ENCODE measurements at places on chromosomes 5 and 9. TPM values are rescaled to one million over a fixed set of nuclear protein-coding genes. Genes with fewer than 3 reads are reported as not detected.

MEIKIN gene
- total RNA-seq: not detected

PITX1 gene
- 13.9 TPM for total RNA-seq

C8G gene
- 7.9 TPM for total RNA-seq

LECT2 gene
- total RNA-seq: not detected

CEL gene
- 0.48 TPM for total RNA-seq

ECM2 gene
- total RNA-seq: 3.8 TPM

IFNA2 gene
- total RNA-seq: not detected

ATP10B gene
- 116 TPM for total RNA-seq

PCDHGA8 gene
- 2.7 TPM for total RNA-seq

DNA sequence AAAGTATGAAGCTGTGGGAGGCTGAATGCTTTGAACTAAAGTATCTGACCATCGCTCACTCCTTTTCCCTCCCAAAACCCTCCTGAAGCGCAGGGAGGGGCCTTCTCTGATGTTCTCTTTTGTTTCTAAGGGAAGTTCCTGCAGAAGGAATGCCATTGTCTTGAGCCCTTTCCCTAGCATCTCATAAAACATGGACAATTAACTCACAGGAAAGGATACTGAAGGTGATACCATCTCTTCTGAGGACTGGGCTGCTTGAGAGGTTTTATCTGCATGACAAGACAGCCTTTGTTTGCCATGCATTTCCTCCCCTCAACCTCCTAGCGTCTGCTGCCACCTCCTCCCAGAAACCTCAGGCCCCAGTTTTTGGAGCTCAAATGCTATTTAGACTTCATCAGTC is 4.3 kb upstream of the RMND5B start:
- DNase-seq: no peak

DNA sequence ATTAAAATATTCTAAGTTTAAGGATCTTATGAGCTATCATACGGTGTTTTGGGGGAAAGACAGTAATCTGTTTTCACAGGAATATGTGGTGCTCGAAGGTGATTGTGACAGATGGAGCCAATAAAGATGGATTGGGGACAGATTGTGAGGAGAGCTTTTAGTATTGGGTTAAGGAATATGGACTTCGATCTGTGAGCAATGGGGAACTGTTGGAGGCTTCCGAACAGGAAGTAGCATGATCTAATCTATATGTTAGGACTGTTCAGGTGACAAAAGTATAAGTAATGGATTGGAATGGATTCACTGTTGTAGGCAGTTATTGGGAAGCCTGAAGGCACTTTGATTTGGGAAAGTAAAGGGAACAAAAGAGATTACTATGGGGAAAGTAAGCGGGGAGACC is 7.4 kb upstream of the ELL2 start:
- DNase-seq: no peak

- DNase-seq: no peak
Measured at GRCh38 chr9:101311758-101312420, 72.9 kb downstream of the BAAT start.

GRCh38 chr5:89374144-89374784 is 491.3 kb upstream of the MEF2C start:
- DNase-seq: peak; percentile 74

DNA sequence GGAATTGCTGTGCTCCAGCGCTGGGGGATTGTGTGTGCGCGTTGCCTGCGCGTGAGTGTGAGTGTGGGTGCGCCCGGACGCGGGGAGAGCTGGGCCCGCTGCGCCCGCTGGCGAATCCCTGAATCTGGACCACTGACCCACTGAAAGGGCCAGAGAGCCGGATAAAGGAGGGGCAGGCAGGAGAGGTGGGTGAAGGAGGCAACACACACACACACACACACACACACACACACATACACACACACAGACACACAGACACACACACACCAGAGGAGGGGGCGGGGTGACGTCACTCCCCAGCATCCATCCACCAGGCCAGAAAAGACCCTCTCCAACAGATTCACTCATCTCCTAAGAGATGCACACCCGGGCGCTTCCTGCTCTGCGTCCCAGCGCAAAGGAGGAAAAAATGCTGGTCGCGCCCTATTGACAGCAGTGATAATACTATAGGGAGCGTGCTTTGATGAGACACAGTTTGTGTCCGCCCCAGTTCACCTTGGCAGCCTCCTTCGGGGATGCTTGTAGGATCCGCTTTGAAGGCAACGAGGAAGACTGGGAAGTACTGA is 1059.1 kb upstream of the DMAC1 start:
- DNase-seq: peak; percentile 35

- DNase-seq: no peak
Measured at GRCh38 chr5:137627706-137628105, 108.2 kb downstream of the KLHL3 start.

GRCh38 chr5:53827211-53827651 is 266.8 kb downstream of the NDUFS4 start:
- no peak for DNase-seq

DNA sequence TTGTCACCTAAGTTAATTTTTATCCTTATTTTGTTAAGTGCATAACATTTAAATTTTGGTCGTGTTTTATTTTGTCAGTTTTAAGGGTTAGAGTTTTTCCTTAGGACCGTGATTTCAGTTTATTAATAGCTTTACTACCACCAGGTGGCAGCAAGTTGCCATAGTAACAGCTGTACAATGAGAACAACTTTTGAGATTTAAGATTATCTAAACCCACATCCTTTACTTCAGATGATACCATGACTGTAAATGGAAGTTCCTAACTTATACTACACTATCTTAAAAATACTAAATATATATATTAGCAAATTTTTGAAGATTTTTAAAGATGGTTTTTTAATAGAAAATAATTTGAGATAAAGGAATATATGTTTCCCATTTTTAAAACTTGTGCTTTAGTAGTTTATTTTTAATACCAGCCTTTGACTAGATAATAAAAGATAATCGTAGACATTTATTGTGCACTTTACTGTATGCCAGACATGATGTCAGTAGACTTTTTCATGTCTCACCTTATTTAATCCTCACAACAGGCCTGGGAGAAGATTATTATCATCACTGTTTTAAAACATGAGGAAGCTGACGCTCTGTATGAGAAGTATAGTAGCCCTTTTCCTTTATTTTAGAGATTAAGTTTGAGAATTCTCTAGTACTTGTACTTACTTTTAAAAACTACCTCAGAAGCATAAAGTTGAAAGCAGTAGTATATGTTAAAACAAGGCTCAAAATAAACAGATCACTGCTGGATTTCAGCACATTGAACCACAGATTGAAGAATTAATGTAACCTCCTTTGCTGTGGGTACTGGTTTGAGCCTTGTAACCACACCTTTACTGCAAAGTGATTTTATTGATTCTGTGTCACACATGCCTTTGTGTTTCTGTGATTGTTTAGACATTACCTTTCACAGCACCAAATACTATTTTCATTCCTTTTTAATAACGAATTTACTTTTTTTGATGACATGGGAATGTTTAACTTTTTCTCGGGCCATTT is 27.5 kb downstream of the SREK1 start:
- peak; percentile 11 for DNase-seq

DNA sequence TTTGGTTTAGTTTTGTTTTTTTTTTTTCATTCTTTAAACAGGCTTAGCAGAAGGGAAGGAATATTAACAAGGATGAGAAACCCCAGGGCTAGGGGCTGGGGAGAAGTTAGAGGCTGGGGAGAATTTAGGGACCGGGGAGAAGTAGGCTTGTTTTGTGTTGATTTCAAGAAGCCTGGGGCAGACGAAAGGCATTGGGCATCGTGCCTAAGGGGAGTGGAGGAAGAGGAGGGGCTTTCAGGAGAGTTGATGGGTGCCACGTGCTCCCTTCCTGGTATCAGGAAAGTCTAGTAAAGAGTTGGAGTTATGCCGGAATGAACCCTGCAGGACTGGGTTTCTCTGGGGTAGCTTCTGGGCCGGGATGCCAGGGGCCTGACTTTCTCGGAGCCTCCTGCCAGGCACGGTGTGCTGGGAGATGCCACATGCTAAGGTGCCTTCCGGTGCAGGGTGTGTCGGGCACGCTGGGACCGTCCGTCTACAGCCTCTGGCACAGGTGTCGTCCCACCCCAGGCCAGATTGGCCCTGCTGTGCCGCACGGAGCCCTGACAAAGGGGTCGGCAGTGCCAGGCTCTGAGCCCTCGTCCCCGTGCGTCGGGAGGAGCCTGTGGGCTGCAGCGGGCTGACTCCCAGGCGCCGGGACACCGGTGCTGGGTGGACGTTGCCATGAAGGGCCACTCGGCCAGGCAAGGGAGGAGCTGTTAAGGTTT is 159.9 kb downstream of the OLFM1 start:
- no peak for DNase-seq

- no peak for DNase-seq
Measured at GRCh38 chr5:96638561-96638960, 23.6 kb upstream of the CAST start.

- DNase-seq: no peak
Measured at GRCh38 chr5:161027763-161028162, 175.8 kb upstream of the ATP10B start.

- no peak for DNase-seq
Measured at GRCh38 chr9:132367613-132368313, 13.0 kb upstream of the SETX start.

GRCh38 chr5:154479160-154479943 is 1.3 kb upstream of the HAND1 start:
- no peak for DNase-seq

- peak; percentile 17 for DNase-seq
Measured at GRCh38 chr5:73693573-73694061, 67.6 kb downstream of the ARHGEF28 start.

GRCh38 chr5:154352960-154353548 is 92.7 kb upstream of the SAP30L start:
- no peak for DNase-seq

DNA sequence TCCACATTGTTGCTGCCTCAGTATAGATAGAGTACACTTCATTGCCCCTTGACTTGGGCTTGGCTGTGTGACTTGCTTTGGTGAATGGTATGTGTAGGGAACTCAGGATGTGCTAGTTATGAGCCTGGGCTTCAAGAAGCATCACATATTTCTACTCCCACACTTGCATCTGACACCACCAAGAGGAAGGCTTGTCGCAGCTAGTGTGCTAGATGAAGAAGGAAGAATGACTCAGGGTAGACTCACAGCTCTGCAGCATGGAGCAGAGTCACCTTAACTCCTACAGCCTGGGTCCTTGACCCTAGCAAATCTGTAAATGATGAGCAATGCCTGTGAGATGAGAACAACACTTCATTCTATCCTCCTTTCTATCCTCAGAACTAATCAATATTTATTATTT is 261.8 kb downstream of the ASTN2 start:
- DNase-seq: no peak

GRCh38 chr5:148838357-148838756 is 11.9 kb downstream of the ADRB2 start:
- DNase-seq: no peak

All from transverse colon (tissue), 4 donors.